OCI-M1 (cell line): ENCODE measurements at places on chromosomes 1 and 21.

DNA sequence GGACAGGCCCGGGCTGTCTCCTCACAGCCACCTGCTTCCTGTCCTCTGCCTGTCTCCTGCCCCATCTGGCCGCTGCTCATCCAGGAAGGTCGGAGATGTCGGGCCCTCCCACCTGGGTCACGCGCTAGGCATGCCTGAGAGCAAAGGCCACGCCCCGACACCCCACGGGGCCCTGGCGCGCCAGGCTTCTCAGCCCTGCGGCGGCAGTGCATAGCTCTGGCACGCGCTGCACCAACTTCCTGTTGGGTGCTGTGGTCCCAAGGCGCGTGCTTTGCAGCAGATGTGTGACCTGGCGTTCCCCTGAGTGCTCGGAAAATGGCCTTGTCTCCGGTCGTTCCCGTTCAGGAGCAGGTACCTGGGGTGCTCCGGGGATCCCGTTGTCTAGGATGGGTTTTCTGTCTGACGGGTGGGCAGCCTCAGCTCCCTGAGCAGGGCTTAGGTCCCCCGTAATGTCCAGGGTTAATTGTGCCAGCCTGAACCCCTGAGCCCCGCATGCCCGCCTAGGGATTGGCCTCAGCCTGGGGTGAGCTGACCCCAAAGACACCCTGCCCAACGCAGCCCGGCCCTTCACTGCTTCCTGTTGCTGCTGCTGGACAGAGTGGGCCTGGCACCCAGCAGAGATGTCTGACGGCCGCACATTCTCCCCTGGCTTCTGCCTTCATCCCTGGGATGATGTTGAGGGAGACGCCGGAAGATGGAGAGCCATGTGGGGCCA lies 19.4 kb upstream of the KCNAB2 start:
- DNase-seq: peak; percentile 72

DNA sequence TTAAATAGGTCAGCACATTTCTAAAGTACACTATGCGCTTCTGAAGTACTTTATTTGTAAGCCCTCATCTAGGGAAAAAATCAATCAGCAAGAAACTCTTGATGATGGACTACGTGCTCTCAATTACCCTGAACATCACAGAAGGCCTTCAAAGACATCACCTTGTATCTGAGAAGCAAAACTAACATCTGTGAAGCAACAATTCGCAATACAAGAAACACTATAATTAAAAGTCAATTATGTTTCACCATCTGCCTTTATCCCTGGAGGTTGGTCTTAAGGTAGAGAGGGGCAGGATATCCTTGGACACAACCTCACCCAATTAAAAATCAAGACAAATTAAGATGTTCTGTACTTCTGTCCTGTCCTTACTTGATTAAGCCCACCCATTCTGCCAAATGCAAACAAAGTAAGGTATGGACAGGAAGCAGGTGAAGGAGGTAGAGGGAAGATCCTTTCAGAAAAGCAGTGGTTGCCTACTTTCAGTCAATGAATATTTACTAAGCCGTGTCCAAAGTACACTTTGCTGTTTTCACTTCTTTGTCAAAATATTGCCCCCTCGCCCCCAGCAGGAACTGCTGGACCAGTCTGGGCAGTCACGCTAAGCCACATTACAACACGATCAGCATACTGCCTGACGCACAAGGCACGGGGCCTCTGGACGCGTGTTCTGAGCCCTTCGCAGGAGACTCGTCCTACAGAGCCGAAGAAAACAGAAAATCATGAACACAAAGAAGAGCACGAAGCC lies 887 bp downstream of the SLC19A2 start:
- peak; percentile 68 for DNase-seq

- DNase-seq: no peak
Measured at GRCh38 chr1:226981838-226982237, 41.7 kb downstream of the COQ8A start.

DNA sequence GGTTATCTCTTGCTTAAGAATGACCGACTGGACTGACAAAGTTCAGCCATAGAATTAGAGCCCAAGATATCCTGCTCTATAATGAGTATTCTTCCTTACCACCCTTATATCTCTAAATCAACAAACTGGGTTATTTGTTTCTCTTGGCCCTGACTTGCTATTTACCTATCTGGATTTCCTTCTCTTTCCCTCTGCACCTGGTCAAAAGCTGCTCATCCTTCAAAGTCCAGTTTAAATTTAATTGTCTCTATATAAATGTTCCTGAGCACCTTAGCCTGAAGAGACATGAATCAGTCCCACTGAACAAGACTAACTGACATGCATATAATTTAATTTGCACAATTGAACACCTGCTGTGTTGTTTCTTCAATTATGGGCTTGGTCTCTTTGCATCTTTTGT lies 127.1 kb upstream of the KCNJ15 start:
- no peak for DNase-seq

DNA sequence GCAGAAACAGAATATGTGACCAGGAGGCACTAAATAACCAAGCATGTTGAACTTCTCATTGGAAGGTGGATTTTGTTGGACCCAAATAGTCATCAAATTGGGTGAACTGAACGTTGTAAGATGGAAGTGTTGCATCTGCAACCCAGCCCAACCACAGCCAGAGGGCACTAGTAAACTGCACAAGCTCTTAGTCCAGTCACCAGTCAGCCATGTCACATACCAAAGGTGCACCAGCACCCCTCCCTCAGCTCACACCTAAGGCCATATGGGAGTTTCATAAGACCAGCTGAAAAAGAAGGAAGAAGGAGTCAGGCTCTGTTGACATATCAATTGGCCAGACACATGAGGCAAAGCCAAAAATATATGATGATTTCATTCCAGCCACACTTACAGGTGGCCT lies 481.7 kb upstream of the NR5A2 start:
- peak; percentile 32 for DNase-seq

DNA sequence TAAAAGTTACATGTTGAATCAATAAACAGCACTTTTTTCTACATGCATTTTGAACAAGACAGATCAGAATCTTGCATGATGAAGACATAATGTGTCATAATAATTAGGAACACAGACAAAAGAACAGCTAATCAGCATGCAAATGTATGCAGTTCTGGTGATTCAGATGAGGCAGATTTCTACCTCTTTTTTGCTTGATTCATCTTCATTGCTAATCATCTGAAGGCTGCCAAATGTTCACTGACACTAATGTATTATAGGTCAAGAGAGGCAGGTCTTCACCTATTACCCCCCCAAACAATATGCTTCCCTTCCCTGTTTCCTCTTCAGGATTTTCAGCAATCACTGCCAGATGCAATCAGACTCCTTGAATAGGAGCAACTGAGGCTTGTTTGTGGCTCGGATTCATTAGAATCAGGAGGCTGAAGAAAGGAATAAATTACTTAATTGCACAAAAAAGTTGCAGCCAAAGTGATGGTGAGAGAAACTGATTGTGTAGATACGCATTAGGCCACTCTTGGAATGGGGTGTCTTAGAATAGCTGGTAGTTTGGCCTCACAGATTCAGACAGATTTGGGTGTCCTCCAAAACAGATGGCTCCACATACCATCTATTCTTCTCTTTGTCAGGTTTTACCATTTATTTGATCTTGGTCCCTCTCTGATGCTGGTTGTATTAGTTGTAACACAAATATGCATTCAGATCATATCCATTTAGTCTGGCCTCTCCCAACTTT lies 275.4 kb downstream of the RPS6KC1 start:
- no peak for DNase-seq

DNA sequence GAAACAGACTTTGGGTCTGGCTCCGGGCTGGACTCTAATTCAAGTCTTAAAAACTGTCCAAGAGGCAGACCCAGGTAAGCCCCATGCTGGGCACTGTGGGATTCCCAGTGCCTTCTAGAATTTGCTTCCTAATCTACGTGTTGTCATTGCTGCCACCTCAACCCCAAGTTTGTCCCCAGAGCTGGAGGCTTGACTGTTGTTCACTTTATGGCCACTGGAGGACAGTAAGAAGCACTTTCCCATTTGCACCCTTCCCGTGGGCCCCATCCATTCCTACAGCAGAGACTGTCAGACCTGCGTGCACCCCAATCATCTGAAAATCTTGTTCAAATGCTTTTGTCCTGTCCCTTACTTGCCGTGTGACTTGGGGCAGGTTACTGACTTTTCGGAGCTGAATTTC lies 29.4 kb upstream of the VASH2 start:
- DNase-seq: peak; percentile 42

GRCh38 chr1:54376430-54377039 lies 29.7 kb downstream of the SSBP3 start:
- peak; percentile 69 for DNase-seq

GRCh38 chr1:7256526-7256925 lies 471.3 kb downstream of the CAMTA1 start:
- no peak for DNase-seq

DNA sequence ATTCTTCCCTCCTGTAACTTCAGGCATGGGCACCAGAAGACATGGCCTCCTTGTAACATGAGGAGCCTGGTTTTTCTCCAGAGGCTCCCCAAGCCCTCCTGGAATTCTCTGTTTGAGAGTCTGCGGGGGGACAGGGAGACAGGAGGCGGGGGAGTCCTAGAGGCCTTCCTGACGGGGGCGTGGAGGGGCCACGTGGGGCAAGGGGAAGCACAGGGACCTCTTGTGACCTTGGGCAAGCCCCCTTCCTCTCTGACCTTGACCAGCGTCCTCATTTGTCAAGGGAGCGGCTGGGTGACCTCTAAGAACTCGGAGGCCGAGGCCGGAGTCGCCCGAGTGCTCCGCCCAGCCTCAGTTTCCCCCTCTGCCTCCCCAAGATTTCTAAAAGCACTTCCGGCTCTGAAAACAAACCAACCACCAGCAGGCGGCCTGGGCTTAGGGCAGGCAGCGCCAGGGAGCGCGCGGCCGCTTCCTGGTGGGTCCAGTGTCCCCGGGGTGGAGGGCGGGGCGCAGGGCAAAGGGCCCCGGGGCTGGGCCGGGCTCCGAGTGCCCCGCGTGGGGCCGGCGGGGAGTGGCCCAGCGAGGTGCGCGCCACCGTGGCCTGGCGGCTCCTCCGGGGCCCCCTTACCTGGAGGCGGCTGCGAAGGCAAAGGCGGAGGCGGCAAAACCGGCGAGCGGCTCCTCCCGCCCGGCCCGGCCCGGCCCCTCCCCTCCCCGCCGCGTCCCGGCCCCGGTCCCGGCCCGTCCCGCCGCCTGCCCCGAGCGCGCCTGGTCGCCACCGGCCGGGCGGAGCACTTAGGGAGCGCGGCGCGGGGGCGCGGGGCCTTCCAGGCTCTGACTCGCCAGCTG lies at the start of gene TMCO4:
TMCO4 (minus strand) TSS at position 687 of the 846 bp plus-strand sequence. CDS start 19,158 bp downstream, outside the sequence.
- DNase-seq: peak; percentile 70

- DNase-seq: peak; percentile 71
Measured at GRCh38 chr1:198638441-198638840, 399 bp upstream of the PTPRC start.

DNA sequence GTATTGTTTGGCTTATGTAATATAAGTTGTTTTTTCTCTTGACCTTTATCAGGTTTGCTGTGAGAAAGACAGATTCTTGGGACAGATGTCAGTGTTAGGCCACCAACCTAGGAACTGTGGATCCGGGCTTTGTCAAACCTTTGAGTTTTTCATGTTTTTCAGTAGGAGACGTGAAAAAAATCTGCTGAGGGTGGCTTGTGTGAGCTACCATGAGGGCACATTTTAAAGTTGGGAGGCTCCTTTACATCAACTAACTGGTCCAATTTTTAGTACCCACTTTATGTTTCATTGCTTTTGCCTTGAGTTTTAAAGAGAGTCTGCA lies 801 bp downstream of the RPS6KC1 start:
- no peak for DNase-seq

DNA sequence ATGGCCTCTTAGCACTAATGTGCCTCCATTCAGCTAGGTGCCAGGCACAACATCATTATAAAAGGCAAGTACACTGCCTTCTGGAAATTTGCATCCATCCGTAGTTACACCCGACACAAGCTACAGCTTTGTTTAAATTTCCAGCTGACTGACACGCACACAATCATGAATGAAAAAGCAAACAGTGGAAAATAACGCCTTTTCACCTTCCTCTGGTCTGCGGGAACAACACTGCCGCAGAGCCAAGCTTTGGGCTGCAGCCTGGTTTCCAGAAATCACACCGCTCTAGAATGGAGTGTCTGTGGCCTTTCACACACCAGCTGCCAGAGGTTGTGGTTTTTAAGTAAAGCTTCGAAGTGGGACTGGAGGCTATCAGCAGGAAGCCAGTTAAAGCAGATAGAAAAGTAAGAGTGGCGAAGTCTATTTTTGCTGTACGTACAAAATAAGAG lies 142.8 kb upstream of the COA6 start:
- DNase-seq: peak; percentile 59

DNA sequence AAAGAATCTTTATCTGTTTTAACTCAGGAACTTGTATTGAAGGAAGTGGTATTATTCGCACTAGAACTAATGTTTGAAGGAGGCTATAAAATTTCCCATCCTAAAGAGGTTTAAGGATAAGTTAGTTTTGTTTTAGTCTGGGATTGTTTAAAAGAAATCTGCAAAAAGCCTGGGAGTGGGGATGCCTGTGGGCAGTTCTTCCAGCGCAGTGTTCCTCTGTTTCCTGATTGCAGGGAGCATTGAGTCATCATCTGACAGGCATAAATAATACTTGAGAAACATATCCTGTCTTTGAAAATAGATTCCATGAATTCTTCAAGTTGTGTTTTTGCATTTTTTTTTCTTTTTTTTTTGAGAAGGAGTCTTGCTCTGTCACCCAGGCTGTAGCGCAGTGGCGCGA lies 350.8 kb upstream of the PTBP2 start:
- DNase-seq: no peak

GRCh38 chr1:54547601-54548388 lies at the start of gene ACOT11:
TSS of gene ACOT11 (plus strand) at chr1:54548228. CDS start at chr1:54548310, 82 bp downstream.
- no peak for DNase-seq

DNA sequence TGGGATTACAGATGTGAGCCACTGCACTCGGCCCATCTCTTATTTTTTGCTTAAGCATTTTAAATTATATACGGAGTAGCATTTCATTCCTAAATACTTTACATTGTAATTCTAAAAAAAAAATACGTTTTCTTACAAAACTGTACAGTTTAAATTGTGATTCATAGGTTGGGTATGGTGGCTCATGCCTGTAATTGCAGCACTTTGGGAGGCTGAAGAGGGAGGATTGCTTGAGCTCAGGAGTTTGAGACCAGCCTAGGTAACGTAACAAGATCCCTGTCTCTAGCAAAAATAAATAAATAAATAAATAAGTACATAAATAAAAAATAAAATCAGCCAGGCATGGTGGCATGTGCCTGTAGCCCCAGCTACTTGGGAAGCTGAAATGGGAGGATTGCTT lies 24.6 kb downstream of the TBCE start:
- DNase-seq: no peak

DNA sequence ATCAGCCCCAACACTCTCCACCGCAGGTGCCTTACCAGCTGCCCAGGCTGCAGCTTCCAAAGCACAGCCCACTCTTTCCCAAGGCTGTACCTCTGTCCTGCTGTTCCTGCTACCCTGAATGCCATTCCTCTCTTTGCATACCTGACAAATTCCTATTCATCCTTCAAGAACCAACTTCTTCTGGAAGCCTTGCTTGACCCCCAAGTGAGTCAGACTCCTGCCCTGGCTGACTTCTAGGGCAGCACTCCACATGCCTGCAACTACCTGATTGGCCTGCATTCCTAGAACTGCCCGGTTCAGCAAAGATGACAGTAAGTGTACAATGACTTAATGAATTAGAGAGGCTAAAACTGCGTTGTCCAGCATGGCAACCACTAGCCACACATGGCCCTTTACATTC lies 20.8 kb upstream of the PDZK1IP1 start:
- no peak for DNase-seq
